ENCODE measurements at places on chromosomes 7 and 10.

DNA sequence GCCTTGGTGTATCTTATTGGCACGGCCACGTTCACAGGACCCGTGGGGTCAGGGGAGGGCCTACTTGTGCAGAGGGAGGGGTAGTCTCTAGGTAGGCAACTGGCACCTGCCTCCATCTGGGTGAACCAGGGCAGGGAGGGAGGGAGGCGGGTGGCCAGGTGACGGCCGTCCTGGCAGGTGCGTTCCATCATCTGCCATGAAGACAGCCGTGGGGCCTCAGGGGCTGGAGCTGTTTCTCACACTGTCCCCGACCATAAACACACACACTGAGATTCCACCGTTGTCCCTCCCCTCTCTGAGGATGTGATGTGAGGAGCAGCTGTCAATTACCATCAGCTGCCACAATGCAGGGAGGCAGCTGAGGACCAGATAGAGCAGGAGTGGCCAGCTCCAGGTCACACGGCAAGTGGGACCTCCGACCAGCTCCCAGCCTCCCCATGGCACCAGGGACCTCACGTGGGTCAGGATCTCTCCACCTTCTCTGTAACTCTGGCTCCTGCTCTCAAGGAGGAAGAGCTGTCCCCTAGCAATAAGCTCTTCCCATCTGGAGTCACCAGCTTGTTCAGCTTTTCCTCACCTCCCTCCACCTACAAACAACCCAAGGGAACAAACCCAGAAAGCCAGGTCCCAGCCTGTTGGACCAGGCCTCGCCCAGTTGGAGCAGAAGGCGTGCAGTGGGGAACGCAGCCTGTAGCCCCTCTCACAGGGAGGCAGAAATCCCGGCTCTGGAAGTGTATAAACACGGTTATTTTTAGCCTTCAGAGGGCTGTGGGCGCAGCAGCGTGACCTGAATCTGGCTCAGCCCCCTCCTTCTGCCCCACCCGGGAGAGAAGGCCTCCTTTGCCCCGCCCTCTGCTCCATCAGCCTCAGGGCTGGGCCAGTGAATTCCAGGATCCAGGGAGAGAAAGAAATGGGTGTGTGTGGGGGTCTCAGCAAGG, 33.1 kb downstream of the ZMIZ1 start:
- DNase-seq: peak; percentile 32

DNA sequence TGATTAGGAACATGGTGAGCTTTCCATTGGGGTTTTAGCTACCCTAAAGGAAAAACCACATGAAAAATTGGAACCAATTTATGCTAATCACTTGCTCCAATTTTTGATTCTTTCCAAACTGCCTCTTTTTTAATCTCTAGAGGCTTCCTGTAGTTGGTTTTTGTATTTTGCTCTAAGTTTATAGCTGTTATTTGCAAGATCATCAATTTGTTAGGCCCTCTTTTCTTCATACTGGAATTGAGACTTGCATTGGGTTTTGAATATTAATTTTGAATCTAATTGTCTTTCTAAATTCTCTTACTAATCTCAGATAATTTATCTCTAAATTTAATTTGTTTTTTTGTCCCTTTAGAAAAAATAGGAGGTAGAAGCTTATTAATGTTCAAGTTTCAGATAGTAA, 713.3 kb downstream of the REEP3 start:
- DNase-seq: no peak

- DNase-seq: no peak
Measured at GRCh38 chr10:85916286-85916685, 450.3 kb downstream of the GRID1 start.

GRCh38 chr10:73655990-73656298, at the start of gene SYNPO2L:
Gene SYNPO2L (minus strand): TSS chr10:73656029. CDS start chr10:73655922, 107 bp downstream.
- DNase-seq: no peak

DNA sequence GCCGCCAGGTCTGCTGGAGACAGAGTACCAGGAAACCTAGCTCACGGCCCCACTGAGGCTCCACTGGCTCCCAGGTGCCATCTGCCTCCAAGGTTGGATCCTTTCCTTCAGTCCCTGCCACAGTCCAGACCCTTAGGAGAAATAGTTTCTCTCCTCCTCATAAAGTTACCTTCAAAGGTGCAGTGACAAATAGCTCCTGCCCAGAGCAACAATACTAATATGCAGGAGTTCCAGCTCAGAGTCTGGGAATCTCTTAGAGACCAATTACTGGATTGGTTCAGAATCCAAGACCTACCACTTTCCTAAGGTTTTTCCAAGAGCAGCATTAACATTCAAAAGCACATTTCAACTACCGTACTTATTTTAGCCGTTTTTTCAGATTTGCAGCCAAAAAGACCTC, 41.0 kb upstream of the ADAM12 start:
- DNase-seq: no peak
